ENCODE measurements at places on chromosomes 11 and 22.

DNA sequence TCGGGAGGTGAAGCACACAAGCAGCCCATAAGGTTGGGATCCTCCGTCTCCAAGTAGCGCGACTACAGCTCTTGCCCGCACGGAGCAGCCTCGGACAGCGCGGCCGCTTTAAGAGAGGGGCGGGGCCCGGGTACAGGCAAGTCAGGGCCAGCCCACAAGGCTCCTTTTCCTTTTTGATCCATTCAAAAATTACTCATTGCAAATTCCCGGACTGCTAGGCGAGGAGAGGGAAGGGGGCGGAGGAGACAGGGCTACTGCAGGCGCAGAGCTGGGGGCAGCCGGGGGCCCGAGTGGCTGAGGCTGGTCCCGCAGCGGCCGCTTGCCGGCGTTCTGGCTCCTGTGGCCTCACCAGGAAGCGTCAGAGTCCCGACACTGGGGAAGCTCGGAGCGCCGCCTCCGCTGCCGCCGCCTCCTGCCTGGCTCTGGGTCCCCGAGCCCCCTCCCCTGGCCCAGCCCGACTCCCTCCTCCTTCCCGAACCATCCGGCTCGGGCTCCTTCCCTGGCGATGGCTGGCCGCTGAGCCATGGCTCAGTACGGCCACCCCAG, at the start of gene UBASH3B:
UBASH3B (plus strand) TSS at position 196 of the 546 bp plus-strand sequence; CDS start at position 524, 328 bp downstream.
- DNase-seq = peak; percentile 63

GRCh38 chr11:120746376-120746775, 234.8 kb downstream of the GRIK4 start:
- no peak for DNase-seq

DNA sequence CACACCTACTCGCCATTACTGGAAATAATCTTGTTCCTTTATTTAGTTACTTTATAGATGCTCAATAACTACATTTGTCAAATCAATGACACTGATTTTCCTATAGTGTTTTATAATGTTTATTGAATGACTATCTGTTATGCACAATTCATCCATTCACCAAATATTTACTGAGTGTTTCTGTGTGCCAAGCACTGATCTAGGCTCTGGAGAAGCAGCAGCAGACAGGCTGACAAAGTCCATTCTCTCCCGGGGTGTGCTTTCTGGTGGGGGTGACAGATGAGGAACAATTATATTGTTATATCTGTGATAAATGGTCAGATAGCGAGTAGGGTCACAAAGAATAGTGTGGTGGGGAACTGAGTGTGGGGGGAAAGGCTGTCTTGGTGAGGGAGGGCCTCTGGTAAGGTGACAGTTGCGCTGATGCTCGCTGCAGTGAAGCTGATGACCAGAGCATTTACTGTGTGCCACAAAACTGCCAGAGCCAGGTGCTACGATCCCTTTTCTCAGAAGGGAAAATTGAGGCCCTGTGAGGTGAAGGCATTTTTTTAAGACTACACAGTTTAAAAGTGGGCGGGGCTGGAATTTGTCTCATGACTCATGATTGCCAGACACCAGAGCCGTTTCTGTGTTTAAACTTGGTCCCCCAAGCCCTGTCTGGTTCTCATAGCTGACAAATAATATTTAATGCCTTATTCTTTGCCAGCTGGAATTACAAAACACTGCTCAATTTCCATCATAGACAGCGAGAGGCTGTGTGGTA, 10.2 kb downstream of the PACS1 start:
- DNase-seq = peak; percentile 78

GRCh38 chr11:16981651-16982194, 32.5 kb downstream of the PLEKHA7 start:
- DNase-seq = no peak

- peak; percentile 45 for DNase-seq
Measured at GRCh38 chr22:39215426-39216142, 29.2 kb downstream of the PDGFB start.

DNA sequence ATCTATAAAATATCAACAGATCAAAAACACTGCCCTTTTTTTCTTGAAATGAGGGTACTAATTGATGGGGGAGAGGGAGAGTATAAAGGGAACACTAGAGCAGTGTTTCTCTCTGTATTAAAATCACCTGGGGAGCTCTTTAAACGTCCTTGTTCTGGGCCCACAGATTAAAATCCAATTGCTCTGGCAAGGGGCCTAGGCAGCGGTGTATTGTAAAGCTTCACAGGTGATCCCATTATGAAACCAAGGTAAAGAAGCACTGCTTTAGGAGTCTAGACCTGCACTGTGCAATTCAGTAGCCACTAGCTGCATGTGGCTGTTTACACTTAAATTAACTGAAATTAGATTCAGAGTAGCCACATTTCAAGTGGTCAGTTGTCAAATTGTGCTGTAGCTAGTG, 3.0 kb downstream of the AQP11 start:
- no peak for DNase-seq

DNA sequence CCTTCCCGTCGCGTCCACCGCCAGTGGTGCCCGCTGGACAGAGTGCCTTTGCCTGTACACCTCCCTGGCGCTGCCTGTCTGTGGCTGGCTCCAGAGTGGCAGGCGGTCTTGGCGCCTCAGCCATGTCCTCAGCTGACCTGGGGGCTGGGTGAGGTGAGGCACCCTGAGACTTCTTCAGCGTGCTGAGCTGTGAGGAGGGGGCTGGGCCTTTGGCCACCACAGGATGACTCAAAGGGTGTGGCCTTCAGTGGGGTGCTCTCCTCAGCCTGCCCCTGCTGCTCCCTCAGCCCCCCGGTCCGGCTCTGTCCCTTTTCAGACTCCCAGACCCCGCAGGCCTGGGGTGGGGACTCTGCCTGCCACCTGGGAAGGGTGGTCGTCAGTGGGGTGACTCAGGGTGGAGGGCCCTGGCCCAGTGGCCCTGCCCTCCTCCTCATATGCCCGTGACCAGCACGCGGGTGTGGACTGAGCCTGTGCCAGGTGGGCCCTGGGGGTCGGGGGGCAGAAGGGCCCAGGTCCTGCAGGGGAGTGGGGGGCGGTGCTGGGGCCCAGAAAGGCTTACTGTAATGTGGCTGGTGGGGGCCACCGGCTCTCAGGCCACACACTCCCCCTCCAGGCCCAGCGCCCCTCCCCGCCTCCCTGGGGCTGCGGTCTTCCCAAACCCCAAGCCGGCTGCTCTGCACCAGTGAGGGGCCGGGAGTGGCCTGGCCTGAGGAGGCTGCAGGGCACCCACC, 15.9 kb downstream of the CRELD2 start:
- DNase-seq = peak; percentile 55
